ENCODE measurements at places on chromosomes 2 and 18.

DNA sequence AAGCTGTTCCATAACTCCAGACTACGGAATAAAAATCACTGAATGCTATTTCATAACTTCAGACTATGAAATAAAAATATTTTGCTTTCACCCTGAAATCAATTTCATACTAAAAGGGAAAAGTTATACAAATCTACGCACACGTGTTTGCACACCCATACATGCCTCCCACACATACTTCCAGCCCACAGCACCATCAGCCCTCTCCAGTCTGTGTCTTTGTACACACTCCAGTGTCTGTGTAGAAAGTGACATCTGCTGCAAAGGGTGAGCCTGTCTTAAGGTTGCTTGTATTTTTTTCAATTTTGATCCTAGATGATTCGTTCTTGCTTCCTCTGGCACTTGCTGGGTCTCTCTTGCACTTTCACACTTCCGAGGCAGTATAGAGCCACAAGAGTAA lies 53.6 kb downstream of the VIT start:
- DNase-seq, result no peak

DNA sequence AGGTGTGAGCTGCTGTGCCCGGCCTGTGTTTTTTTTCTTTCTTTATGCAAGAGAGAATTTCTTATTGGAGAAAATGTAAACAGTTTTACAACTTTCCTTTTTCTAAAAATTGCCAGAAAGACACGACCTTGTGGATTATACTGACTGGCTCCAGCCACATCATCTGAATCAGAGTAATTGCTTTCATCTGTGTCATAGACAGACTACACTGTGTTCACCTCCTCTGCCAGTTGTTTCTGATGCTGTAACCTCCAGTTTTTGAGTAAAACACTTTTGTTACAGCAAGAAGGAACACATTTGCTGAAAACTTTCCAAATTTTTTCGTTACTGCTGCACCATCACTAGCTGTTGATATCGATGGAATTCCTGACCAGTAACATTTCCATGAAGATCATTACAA lies 43.9 kb upstream of the PLEKHM3 start:
- DNase-seq, result no peak

GRCh38 chr2:69196327-69197117 lies 183.5 kb downstream of the ANTXR1 start:
- DNase-seq, result no peak

DNA sequence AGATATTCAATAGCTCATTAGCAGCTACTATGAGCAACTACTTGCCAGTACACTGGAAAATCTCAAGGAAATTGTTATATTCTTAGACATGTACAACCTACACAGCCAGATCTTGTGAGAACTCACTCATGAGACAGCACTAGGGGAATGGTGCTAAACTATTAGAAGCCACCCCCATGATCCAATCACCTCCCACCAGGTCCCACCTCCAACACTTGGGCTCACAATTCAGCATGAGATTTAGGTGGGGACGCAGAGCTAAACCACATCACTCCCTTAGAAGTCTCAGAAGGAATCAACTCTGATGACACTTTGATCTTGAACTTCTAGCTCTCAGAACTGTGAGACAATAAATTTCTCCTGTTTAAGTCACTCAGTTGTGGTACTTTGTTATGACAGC lies 418.3 kb upstream of the SPHKAP start:
- no peak for DNase-seq

- DNase-seq, result no peak
Observed at GRCh38 chr2:174365571-174365970, 30.0 kb upstream of the SCRN3 start.

- no peak for DNase-seq
Observed at GRCh38 chr18:22489704-22490103, 72.0 kb upstream of the CTAGE1 start.

GRCh38 chr2:118847762-118848172 lies 319 bp upstream of the EN1 start:
- DNase-seq, result no peak

GRCh38 chr2:190881598-190882410 lies 1.2 kb downstream of the GLS start:
- DNase-seq, result peak; percentile 58

GRCh38 chr2:79844011-79844410 lies 331.2 kb downstream of the CTNNA2 start:
- no peak for DNase-seq

DNA sequence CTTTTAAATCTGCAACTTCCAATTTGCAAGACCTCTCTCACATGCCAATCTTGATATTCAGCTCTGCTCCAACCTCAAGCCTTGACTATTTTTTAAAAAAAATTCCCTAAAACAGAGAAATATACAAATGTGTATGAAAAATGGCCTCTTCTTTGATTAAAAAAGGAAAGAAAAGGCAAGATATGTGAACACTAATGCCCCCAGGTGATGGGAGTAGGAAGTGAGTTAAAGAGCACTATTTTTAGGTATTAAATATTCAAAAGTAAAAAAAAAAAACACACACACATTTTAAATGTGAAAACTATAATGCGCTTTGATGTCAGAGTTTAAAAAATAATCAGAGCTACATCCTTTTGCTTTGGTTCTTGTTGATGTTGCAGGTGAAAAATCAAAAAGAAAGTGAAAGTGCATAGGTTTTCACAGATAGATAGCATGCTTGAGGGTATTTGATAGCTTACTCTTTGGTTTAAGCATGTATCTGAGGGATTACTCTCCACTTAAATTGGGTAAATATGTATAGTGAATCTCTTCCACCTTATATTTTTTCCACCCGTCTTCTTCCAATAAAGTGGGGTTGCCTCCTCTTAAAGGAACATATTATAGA lies 406.0 kb upstream of the POU3F3 start:
- DNase-seq, result no peak

GRCh38 chr2:139237023-139237422 lies 456.8 kb upstream of the NXPH2 start:
- no peak for DNase-seq

DNA sequence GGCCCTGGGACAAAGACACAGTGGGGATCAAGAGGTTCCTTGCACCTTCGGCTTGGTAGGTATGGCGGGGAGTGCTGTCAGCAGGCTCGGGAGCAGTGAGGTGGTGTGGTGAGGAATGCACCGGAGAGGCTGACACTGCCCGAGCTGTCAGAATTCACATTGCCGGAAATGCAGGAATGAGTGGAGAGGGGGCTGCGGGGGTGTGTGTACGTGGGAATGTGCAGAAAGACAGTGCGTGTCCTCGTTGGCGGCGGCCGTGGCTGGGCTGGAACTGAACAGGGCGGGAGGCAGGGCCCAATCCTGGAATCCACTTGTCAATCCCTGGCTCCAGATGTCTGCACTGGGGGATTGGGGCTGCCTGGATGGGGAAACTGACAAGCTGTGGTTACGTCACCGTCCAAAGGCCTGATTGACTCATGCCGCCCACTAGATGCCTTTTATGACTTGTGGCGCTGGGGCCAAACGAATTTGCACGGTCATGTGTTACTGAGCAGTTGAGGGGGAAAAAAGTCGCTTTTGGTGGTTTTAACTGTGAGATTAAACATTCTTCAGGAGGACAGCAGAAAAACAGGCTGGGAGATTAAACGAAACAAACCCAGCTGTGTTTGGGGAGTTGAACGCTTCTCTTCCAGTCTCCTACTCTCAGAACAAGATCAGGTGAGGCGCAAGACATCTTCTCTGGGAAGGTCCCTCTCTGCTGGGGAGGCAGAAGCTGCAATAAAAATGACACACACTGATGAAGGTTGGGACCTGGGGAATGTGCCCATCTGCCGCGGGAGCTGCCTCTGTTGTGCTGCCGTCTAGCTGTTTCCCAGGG lies 189.4 kb upstream of the GLI2 start:
- no peak for DNase-seq

GRCh38 chr18:36402765-36403396 lies 105.4 kb downstream of the FHOD3 start:
- no peak for DNase-seq

DNA sequence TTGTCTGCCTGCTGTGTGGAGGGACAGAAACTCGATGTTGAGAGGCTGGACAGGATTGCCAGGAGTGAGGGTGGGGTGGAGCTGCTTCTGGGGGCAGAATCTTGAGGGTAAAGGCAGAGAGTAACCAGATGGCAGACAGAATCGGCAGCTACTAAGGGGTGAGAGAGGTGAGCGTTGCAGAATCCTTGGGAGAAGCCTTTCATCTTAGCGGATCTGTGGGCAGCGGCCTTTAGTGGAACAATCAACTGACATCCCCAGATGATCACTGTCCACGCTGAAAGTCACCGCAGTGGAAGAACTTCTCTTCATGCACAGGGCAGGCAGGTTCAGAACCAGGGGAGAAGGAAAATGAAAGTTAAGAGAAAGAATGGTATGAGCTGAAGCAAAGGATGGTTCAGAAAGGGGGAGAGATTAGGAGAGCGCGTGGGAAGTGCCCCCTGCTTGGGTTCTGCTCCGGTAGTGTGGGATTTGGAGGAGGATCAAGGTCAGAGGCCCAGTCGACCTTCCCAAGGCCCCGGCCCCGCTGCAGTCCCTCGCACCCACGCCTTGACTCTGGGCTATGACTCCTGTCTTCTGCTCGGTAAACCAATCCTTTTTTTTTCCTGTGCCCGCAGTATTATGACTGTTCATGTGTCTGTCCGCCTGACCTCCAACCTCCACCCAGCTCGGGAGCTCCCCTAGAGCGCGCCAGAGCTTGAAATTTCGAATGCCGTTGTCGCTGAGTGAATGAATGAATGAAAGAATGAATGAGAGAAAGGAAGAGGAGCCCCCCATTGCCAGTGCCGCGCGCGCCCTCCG lies 584 bp downstream of the BOLA3 start:
- no peak for DNase-seq

DNA sequence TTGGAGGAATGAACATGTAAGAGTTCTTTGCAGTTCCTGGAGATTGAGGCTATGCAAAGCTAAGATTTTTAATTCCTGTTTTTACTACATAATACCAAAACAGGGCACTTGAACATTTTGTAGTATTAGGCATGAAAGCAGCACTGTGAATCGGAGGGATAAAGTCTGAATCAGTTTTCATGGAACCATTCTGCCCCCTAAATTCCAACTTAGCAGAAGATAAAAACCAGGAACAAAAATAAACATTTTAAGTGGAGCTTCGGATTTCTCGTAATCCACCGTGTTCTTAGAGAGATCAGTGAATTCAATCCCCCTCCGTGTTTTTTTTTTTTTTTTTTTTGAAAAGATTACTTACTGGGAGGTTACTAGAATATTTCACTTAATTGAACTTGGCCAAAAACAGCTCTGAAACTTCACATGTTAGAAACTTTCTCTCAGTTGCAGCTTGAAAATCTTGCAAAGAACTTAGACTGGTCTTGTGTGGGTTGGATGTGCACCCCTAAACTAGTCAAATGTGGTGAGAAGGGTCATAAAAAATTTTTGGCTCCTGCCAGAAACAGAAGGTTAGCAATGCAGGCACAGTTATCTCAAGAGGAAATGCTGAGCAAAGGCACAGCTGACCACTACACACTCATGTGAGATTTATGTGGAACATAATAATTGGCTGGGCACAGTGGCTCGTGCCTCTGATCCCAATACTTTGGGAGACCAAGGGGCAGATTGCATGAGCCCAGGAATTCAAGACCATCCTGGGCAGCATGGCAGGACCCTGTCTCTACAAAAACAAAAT lies 145.4 kb upstream of the RNF152 start:
- DNase-seq, result no peak

DNA sequence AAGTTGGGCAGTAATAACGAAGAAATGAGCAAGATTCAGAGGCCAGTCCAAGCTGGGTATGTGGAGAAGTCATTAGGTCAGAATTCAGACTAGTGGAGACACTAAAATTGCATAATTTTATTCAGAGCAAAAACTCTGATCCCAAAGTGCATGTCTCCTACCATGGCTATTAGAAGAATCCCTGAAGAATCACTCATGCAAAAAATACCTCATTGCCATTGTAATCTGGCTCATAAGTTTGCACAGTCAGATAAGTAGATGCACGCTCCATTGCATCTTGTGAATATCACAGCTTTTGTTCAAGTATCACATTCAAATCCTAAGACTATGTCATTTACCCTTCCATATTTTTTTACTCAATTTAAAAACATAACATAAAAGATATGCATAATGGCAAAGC lies 692.2 kb upstream of the KLHL29 start:
- DNase-seq, result no peak

GRCh38 chr2:64349131-64349530 lies 104.8 kb upstream of the LGALSL start:
- DNase-seq, result no peak

DNA sequence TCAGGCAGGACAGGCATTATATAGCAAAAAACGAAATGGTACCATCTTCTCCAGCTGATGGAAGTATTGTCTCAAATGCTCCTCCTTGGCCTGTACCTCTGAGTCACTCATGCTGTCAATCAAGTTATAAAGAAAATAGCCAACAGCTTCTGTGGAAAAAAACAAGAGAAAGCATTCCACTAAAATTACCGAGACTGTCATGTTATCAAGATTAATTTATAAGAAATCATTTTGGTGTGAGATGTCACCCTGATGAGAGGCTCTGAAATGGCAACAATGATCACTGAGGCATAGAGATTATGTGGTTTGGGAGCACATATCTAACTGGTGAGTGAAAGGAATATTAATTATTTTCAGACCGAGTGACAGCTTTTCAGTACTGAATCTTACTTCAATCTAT lies 47.4 kb downstream of the LRPPRC start:
- DNase-seq, result no peak

GRCh38 chr2:46497766-46498165 lies 18.4 kb downstream of the TMEM247 start:
- DNase-seq, result no peak

DNA sequence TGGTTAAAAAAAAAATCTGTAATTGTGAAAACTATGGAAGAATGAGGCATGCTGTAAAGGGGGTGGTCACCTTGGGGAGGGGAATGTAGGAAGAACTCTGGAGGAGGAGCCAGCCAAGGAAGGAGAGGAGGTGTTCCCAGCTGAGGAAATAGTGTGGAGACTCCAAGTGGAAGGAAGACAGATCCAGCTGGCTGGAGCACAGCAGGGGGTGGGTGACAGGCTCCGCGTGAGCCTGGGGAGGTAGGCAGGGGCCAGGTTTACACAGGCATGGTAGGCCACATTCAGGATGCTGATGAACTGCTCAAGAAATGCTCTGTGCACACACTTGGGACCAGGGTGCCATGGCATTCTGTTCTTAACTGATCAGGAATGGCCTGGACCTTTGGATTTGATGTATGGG lies 16.8 kb downstream of the AFF3 start:
- DNase-seq, result no peak

- no peak for DNase-seq
Observed at GRCh38 chr2:60510713-60511112, 42.7 kb downstream of the BCL11A start.

DNA sequence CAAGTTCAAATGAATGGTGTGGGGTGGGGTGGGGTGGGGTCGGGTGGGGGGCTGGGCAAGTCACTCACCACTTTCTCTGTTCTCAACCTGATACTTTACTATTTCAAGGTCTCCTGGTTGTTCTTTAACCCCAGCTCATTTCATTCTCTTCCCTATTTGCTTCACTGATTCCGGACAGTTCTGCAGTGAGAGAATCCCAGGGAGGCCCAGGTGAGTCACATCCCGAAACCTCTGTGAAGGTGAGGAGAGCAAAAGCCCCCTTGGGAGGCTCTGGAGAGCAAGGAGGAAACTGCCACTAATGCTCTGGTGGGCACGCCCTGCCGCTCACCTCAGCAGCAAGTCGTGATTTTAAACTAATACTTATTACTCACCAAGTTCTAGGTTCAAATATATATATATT lies 8.9 kb downstream of the EDAR start:
- DNase-seq, result no peak
